Sigmoid colon (tissue), 7 donors: ENCODE measurements at places on chromosomes 6 and 20.
A peak's percentile ranks its signal among the peaks of the same experiment; 100 is the strongest.

DNA sequence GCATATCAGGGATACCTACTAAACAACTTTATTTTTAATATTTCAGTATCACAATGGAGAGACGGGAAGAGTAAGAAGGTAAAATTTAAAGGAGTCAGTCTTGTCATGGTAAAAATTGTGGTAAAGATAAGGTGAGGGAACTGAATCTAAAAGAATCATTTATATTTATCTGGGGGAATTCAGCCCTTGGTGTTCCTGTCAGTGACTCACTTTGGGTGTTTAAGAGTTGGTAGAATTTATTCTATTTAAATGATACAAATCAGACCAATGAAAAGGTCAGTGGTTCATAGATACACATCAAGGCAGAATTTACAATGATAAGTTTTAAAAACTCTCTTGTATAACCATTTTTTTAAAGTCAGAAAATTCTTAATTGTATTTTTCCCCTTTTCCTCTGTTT lies 164.4 kb downstream of the CDKAL1 start:
- DNase-seq: no peak

GRCh38 chr6:119442776-119443184 lies 93.2 kb upstream of the MAN1A1 start:
- DNase-seq: peak; percentile 80

GRCh38 chr6:34705241-34705640 lies 8.7 kb upstream of the ILRUN start:
- DNase-seq: no peak

GRCh38 chr20:36991703-36992102 lies 40.2 kb upstream of the SAMHD1 start:
- no peak for DNase-seq

DNA sequence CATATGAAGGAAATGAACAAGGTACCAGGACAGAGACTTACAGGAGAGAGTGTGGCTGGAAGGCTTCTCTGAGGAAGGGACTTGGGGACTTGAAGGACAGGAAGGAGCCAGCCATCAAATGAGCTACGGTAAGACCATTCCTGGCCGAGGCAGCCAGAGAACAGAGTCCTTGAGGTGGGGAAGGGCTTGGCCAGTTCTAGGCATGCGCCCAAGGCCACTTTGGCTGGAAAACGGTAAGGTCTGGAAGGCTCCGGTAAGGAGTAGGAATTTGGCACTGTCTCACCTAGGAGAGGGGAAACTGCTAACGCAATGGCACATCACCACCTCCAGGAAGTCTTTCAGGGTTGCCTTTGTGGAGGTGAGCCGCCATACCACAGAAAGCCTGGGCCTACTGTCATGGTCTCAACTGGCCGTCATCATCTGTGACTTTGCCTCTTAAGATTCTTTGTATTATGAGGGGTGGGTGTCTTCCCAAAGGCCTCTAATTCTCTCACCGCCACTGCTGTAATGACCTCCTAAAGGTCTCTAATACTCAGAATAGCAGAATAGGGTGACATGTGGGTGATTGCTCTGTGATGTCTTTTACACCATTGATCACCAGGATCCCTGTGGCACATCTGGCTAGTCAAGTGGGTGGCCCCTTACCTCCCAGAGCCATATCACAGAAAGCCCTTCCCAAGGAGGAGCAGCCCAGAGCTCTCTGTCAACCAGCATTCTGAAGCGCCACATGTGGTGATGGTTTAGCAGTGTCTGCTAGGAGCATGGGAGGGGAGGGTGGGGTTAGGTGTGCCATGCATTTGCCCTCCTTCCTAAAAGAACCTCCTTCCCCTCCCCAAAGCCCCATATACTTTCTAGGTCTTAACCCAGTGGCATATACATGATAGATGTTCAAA lies 17.7 kb upstream of the STX16 start:
- peak; percentile 40 for DNase-seq
